ENCODE measurements at places on chromosomes 4 and X.

- peak; percentile 79 for DNase-seq
These were observed 1.9 kb downstream of the KLHL15 start for GRCh38 chrX:24024819-24025740.

GRCh38 chrX:137234651-137235402, 201.0 kb upstream of the GPR101 start:
- DNase-seq = no peak

DNA sequence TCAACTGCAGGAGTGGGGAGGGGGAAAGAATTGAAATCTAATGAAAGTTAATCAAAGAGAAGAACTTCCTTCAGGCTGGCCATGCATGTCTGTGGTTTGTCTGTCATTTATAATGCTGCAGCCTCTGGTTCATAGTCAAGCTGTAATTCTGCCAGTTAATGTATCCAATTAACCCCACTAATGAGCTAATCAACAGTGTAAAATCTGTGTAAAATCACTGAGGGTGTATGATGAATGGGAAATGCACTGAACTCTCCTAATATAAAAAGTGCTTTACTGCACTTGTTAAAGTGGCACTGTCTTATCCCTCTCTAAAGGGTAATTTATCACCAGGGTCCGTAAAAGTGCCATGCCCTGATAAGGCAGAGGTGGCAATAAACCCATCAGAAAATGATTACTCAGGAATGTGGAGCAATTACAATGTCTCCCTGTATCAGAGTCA, 798.1 kb downstream of the PDHA2 start:
- no peak for DNase-seq

DNA sequence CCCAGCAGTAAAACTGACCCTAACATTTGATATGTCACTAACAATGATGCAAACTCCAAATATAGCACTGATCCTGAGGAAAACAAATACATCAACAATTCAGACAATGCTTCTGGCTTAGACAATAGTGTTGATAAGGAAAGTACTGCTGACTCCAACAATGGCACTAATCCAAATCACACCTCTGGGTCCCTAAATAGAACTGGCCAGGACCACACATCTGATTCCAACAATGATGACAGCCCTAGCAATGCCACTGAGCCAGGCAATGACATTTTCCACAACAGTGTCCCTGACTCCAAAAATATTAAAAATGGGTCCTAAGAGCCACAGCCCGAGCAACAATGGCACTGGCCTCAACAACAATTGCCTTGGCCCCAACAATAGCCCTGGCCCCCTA, 243.1 kb upstream of the APOOL start:
- DNase-seq = no peak

- DNase-seq = no peak
These were observed 1.4 kb upstream of the FNIP2 start for GRCh38 chr4:158767451-158767850.
